AG20443 (cell line): ENCODE measurements at places on chromosomes 5 and 9.

DNA sequence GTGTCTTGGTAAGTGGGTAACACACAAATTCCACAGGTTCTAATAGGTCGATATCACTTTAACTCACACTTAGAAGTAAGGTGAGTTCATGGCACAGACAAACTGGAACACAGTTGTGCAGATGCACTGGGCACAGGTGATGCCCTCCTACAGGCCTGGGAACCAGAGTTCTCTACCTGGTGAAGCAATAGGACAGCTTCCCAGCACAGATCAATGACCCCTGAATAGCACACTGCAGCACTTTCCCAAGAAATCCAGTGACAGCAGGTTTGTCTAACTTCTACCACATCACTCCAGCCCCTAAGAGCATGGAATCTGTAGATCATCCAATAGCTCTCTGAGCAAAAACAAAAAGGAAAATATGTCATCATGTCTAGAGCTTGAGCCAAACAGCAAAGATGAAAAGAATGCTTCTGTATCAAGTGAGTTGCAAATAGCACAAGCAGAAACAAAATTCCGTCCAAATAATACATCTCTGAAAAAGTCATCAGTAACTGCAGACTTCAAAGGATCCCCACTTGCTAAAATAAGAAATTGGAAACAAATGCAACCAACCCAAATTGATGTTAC lies 33.5 kb downstream of the MOCS2 start:
- DNase-seq = no peak

DNA sequence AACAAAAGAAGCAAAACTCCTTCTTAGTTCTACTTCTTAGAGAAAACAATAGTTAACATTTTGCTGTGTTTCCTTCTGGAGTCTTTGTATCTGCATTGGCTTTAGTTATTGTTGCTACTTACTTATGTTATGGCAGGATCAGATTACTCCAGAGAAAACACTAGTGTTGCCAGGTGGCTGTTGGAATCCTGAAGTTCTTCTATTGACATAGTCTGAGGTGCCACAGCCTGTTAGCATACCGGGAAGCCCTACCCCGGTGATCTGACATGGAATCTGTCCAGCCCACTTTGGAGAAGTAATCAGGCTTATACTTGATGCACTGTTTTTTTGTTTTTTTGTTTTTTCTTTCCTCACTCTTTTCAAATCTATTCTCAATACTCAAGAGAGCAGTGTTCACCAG lies 68.5 kb upstream of the CEP78 start:
- DNase-seq = no peak

DNA sequence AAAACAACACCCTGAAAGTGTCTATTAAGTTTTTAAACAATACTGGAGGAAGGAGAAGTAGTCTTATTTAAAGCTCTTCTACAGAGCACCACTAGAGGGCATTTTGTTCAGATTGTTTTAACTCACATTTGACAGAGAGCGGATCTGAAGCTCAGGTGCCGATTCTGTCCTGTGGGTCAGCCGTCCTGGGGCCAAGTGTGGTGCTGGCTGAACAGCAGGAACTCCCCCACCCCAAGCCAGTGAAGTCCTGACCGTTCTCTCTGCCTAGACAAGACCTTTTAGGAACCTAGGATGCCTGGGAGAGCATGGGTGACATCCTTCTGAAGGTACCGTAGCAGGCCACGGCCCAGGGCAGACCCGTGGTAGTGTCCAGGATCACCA lies 3.9 kb downstream of the EXOC3 start:
- peak; percentile 65 for DNase-seq

GRCh38 chr5:95261437-95262175 lies 23.3 kb downstream of the MCTP1 start:
- peak; percentile 47 for DNase-seq
